ENCODE measurements at places on chromosomes 5 and 9. TPM values are rescaled to one million over a fixed set of nuclear protein-coding genes. Genes with fewer than 3 reads are reported as not detected.

ADRA1B gene
- not detected for total RNA-seq

HARS1 gene
- 94.6 TPM for total RNA-seq

LRRTM2 gene
- total RNA-seq: 0.21 TPM

ARHGEF28 gene
- 0.05 TPM for total RNA-seq

LCN10 gene
- 0.89 TPM for total RNA-seq

EGFL7 gene
- 0.61 TPM for total RNA-seq

DDX4 gene
- total RNA-seq: not detected

NPM1 gene
- total RNA-seq: 2,656 TPM

KIF12 gene
- total RNA-seq: not detected

OR13D1 gene
- not detected for total RNA-seq

PCDHGB2 gene
- 0.20 TPM for total RNA-seq

SLC23A1 gene
- total RNA-seq: 2.3 TPM

MSANTD3 gene
- 10.8 TPM for total RNA-seq

GRCh38 chr5:10932426-10932825, 171.4 kb upstream of the DAP start:
- no peak for DNase-seq

- no peak for DNase-seq
Observed at GRCh38 chr9:86944796-86945727, 2.2 kb downstream of the GAS1 start.

- no peak for DNase-seq
Observed at GRCh38 chr5:73424556-73424977, 24.0 kb downstream of the FOXD1 start.

GRCh38 chr5:176391999-176392398, 3.4 kb downstream of the HIGD2A start:
- DNase-seq: no peak

DNA sequence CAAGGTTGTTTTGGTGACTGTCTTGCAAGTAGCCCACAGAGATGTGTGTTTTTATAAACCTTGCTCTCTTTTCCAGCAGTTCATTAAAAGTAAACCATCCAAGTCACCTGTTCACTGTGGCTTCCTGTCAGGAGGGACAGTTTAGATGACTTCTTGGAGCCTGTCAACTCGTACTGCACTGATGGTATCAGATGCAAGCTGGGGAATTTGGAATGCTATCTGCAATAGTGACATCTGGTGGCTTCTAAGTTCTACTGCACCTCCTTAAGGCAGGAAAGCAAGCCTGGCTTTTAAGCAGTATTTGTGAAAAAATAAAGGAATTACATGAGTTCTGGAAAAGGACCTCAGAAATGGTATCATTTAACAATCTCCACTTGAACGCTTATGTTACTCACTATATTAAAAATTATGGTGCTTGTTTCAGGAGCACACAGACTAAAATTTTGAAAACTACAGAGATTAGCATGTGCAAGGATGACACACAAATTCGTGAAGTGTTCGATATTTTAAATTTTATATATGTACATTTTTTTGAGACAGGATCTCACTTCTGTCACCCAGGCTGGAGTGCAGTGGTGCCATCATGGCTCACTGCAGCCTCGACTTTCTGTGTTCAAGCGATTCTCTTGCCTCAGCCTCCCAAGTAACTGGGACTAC, 164.0 kb downstream of the TTC39B start:
- DNase-seq: no peak

DNA sequence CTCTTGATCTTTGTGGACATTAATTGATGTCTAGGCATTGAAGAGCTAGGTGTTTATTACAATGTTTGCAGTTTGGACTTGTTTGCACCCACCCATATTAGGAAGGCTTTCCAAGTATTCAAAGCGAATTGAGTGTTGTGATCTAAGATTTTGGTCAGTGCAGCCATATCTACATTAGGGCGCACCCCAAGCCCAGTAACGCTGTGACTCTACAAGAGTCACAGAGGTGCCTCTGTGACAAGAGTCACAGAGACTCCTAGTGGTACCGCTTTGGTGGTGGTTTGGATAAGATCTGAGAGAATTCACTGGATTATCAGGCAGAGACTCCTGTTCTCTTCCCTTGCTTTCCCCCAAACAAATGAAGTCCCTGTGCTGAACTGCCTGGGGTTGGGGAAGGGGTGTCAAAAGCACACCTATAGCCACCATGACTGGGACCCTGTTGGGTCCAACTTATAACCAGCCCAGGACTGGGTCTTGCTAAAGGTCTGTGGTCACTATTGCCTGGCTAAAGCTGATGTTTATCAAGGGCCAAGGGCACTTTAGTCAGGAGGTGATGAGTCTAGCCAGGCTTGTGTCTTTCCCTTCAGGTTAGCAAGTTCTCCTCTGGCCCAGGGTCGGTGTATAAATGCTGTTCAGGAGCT, 114.1 kb upstream of the RIOK2 start:
- no peak for DNase-seq

- peak; percentile 30 for DNase-seq
Observed at GRCh38 chr9:126860757-126861466, 473 bp downstream of the ZBTB34 start.

DNA sequence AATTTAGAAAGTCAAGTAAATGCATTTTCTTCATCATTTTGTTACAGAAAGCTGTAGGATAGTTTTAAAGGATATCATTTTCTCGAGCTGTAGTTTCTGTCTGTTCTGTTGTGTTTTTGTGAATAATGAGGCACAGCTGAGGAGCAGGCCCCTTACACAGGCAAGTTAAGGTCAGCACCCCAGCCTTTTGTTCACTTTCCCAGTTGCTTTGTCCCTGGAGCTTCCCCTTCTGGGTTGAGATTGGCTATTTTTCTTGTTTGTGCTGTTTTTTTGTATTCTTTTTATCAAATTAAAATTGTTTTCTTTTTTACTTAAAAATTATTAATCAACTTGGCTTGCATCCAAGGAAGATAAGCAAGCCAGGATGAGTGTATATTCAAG, 213.8 kb upstream of the ACTBL2 start:
- no peak for DNase-seq

DNA sequence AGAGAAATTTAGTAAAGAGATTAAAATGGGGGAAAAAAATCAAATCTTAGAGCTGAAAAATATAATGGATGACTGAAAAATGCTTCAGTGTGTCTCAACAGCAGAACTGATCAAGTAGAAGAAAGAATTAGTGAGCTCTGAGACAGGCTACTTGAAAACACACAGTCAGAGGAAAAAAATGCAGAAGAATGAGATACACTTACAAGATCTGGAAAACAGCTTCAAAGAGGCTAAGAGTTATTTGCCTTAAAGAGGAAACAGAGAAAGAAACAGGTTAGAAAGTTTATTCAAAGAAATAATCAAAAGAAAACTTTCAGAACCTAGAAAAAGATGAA, 70.5 kb upstream of the OR2K2 start:
- no peak for DNase-seq

GRCh38 chr9:100437860-100438805, 11.2 kb downstream of the MSANTD3 start:
- DNase-seq: peak; percentile 74

- DNase-seq: no peak
Observed at GRCh38 chr5:114319821-114320220, 42.0 kb upstream of the KCNN2 start.

DNA sequence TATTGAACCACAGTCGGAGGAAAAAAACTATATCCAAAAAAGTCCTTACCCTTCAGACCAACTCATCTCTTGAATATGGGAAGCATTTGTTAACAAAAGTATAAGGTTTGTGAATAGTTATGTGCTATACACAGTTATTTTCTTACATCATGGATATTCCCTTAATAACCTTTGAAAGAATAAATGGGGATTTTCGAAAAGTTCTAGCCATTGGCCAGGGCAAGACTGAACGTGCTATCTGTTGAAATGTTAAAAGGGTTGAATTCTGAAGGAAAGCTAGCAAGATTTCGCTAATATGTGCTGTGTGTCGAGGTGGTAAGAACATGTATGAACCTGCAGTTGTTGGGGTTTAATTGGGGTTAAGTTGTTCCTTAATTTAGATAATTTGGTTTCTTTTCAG, 140.8 kb downstream of the SMARCA2 start:
- DNase-seq: no peak

DNA sequence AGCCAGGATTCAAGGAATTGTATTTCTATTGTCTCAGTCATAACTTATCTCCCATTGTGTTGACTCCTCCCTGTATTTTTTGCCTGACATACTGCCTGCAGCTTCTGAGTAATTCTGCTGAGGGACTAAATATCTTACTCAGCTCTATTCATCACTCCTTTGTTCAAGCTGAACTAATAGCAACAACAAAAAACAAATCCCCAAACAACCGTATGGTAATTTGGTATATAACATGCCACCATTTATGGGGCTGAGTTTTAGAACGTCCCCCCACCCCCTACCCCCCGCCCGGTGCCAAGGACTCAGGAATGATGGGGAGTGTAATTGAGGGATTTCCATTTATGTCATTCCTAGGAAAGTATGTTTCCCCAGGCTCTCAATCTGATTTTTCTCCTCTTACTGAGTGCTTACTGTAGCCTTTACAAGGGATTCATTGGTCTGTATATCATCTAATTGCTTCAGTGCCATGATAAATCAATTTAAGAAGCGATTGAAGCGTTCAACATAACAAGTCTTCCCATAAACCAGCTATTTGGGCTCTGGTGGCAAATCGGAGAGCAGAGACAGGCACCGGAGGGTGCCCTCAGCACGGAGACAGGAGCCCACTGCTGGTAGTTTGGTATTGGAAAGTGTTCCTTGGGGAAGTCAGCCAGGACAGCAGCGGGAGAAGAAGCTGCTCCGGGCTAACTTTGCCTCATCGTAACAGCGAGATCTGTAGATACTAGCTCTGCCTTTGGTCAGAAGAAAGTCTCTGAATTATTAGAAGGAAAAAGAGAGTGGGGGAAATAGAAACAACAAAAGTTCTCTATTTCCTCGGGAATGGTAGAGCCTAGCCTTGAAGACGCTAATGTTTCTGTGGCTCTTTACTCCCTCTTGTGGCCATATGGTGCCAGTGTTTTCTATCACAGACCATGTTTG, 40.7 kb upstream of the HSD17B4 start:
- peak; percentile 46 for DNase-seq

DNA sequence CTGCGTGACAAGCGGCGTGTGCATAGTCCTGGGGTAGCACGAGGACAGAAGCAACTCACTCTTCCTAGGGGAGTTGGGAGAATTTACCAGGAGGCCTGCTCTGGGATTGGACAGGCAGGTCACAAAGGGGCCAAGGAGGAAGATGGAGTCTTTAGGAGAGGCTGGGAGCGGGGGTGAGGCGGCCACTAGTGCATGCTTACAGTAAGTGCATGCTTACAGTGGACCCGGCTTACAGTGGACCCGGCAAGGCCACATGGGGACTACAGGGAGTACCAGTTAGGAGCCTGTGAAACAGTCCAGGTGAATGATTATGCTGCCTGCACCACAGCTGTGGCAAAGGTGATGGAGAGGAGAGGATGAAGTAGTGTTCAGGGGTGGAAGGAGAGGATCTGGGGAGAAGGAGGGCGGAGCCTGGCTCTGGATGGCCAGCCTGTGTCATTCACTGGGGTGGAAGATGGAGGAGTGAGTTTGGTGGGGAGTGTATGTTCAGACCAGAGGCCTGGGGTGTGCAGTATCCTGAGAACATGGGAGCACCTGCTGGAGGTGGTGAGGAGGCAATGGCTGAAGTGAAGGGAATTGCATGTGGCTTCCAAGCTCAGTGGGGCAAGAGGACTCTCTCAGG, 78.7 kb downstream of the CRB2 start:
- no peak for DNase-seq

GRCh38 chr9:37984672-37985611, 81.0 kb upstream of the SLC25A51 start:
- DNase-seq: no peak

DNA sequence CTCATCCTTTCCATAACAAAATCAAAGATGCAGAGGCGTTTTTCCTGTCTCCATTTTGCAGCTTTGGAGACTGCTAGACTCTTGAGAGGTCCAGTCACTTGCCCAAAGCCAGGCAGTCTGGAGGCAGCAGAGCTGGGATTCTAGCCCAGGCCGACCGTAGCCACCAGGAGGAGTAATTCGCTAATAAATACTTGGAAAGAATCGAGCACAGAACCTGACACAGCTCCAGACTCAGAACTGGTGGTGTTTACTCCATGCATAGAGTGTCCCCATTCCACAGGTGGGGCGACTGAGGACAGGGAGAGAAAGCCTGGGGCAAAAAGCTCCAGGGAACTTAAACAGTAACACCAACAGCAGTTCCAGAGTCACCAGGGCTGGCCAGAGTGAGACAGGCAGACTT, 10.7 kb upstream of the CERCAM start:
- DNase-seq: no peak

GRCh38 chr5:87410931-87411330, 1.8 kb downstream of the CCNH start:
- DNase-seq: no peak

- DNase-seq: no peak
Observed at GRCh38 chr9:5870691-5871090, 20.0 kb upstream of the MLANA start.

- DNase-seq: no peak
Observed at GRCh38 chr9:2359891-2360471, 261.6 kb upstream of the VLDLR start.

DNA sequence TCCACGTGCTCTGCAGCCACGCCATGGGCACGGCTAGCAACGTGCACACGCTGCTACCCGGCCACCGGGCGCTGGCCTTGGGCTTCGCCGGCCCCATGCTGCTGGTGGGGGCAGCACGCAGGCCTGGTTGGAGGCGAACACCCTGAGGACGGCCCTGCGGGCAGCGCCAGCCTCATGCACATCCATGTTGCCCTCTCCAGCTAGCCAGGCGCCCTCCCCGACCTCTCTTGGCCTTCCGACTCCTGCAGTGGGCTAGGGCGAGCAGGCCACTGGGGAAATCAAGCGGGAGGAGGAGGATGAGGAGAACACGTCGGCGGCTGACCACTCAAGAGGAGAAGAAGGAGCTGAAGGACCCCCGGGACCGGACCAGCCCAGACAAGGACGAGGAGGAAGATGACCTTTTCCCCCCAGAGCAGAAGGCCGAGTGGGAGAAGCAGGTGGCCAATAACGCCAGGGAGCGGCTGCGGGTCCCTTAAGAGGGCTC, 73.3 kb downstream of the INSL6 start:
- no peak for DNase-seq

DNA sequence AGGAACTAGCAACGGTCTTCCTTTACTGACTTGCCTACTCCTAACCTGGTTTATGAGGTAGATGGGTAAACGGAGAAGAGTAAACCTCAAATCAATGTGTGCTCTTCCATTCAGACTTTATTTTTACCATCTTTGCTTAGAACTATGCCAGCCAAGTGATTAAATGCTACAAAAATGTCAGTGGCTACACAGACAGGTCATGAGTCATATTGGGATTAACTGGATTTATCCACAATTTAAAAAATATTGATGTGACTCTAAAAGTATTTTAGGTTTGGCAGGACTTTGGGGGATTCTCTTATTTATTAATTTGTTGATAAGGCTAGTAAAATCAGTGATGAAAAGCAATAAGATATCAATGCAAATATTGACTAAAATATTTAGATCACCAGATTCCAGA, 275.0 kb downstream of the PLK2 start:
- DNase-seq: no peak

DNA sequence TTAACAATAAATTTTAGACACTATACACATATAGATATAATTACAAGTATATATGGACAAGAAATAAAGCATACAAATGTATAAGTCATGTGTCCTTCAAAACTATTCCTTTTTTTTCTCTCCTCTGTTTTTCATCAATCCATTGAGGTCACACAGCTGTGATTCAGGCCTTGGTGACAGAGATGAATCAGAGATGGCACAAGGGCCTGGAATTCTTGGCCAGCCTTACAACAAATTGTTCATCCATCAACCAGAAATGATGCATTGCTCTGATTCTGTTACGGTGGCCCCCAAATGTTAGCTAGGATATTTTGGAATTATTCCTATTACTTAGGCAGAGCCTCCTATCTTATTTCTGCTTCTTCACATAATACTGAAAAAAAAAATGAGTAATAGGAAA, 108.7 kb upstream of the MPDZ start:
- no peak for DNase-seq
